ENCODE measurements at places on chromosomes 3 and 15. TPM values are rescaled to one million over a fixed set of nuclear protein-coding genes. Genes with fewer than 3 reads are reported as not detected.

NPAP1 gene
- total RNA-seq: not detected

ARNT2 gene
- 0.13 TPM for total RNA-seq

GRCh38 chr3:12178091-12178820 is 19.5 kb upstream of the TIMP4 start:
- peak; percentile 60 for DNase-seq

DNA sequence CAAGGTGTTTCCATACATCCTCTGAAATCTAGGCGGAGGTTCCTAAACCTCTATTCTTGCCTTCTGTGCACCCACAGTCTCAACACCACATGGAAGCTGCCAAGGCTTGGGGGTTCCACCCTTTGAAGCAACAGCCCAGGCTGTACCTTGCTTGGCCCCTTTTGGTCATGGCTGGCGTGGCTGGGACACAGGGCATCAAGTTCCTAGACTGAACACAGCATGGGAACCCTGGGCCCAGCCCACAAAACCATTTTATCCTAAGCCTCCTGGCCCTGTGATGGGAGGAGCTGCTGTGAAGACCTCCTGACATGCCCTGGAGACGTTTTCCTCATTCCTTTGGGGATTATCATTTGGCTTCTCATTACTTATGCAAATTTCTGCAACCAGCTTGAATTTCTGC is 739.0 kb upstream of the NECTIN3 start:
- DNase-seq: no peak

GRCh38 chr15:70566989-70567388 is 196.4 kb downstream of the UACA start:
- DNase-seq: no peak

- DNase-seq: no peak
These were observed 83.0 kb upstream of the NAALADL2 start for GRCh38 chr3:174776123-174776522.

DNA sequence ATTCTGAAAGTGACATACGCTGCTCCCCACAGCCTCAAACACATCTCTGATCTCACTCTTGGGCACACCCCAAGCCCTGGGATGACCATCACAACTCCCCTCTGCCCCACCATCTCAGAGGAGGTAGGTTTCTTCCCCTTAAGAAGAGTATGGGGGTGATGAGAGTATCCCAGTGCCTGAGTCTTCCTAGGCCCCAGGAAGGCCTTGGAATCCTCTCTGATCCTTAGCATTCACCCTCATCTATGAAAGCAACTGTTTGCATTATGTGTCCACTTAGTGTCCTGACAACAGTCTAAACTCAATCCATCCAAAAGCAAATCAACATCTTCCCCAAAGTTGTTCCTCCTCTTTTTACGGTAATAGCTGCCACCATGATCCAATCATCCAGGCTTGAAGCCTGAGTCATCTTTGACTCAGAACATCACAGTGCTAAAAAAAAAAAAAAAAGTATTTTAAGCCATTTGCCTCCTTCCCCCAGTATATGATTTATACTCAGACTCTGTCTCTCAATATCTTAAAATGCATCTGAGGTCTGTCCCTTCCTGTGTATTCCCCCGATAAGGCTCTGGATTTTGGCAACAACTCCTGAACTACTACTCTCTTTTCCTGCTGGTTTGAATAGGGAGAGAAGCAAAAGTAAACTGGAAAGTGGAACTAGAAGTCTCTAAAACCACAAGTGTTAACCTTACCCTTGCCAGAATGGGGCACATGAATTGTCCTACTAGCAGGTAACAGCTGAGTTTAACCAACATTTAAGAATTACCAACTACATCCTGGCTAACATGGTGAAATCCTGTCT is 22.5 kb downstream of the POPDC2 start:
- DNase-seq: peak; percentile 86

DNA sequence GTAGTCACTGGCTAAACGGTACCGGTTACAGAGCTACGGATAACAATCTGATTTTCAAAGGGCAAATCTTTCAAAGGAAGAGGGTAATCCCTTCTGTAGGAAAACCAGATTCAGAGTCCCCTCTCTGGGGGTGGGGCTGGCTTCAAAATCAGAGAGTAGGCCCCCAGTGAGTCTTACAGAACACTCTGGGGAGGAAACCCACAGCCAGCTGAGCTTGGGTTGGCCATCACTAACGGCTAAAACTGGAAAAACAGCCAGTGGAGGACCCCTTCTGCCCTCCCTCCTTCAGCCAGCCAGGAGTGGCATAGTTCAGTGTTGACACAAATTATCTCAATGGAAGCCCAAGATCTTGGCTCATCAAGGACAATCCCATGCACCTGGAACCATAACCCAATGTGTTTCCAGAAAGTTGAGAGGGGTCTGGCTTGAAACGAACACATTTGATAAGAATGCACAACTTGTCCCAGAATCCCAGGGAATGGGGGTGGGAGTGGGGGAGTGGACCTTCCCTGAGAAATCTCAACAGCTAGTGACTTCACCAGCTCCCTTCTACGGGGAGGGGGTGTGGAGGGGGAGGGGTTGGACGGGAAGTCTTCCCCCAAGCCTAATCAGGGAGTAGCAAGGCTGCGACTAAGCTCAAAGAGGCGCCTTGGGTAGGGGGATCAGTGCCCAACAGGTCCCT is 1.0 kb downstream of the RASL12 start:
- no peak for DNase-seq

- no peak for DNase-seq
These were observed 31.1 kb downstream of the FBXL22 start for GRCh38 chr15:63628123-63628822.

All from dermis microvascular lymphatic vessel endothelial cell (primary cell).